ENCODE measurements at places on chromosomes 6 and 20.

- DNase-seq = no peak
Measured at GRCh38 chr6:25193460-25194171, 85.6 kb upstream of the CARMIL1 start.

DNA sequence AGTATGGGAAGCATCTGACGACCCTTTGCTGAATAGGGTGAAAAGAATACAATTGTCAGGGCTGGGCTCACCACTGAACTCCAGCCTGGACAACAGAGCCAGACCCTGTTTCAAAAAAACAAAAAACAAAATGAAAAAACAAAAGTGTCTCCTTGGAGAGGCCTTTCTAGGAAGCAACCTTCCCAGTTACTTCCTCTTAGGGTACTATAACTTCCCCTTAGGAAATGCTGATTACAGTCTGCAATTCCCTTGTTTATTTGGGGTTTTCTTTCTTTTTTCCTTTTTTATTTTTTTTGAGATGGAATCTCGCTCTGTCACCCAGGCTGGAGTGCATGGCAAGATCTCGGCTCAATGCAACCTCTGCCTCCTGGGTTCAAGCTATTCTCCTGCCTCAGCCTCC is 20.5 kb upstream of the TTPAL start:
- no peak for DNase-seq

GRCh38 chr6:140486450-140487361 is 1112.3 kb upstream of the CITED2 start:
- DNase-seq = no peak

DNA sequence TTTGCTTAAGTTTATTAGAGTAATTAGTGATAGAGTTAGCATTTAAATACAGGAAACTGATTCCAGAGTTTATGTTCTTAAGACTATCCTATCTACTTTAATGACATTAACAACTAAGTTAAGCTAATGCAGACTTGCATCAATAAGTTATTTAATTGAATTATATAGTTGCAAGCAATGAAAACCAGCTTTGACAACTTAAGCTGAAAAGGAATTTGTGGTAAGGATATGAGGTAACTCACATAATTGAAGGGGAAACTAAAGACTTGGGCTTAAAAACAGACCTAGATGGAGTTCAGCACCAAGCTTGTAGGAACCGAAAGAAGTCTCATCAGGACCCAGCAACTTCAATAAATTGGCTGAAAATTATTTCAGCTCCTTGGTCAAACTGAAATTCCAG is 222.3 kb downstream of the IBTK start:
- DNase-seq = no peak

DNA sequence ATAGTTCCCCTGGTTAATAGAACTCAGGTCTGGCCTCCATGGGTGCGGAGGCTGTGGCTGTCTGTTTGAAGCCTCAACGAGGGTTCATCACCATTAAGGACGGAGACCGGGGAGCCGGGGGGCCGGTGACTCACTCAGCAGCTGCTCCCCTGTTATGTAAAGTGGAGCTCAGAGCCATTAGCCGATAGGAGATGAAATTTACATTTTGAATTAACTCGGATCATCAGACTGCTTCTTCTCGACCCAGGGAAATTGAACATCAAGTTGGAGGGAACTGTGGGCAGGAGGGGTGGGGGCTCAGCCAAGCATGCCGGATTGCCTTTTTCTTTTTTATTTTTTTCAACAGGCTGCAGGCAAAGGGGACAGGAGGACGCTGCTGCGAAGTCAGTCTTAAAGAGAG is 12.3 kb downstream of the PCK1 start:
- no peak for DNase-seq

- DNase-seq = no peak
Measured at GRCh38 chr6:96246563-96246962, 230.8 kb downstream of the FUT9 start.

Measured in activated CD4-positive, alpha-beta T cell treated with anti-CD3 and anti-CD28 coated beads, Interleukin-10, Interleukin-2, amounts not matched to agents 100 ng/mL and 50 ng/mL, durations not matched to agents 16 hours and 8 hours (primary cell).